ENCODE measurements at places on chromosomes 12 and 14.

- DNase-seq, result no peak
These were observed 74.9 kb downstream of the NTF3 start for GRCh38 chr12:5506821-5507231.

GRCh38 chr12:1185460-1186182, 194.6 kb downstream of the ERC1 start:
- no peak for DNase-seq

GRCh38 chr14:96224480-96225096, 19.9 kb downstream of the BDKRB2 start:
- no peak for DNase-seq

- no peak for DNase-seq
These were observed 41.6 kb downstream of the LRRC9 start for GRCh38 chr14:59961518-59962062.

DNA sequence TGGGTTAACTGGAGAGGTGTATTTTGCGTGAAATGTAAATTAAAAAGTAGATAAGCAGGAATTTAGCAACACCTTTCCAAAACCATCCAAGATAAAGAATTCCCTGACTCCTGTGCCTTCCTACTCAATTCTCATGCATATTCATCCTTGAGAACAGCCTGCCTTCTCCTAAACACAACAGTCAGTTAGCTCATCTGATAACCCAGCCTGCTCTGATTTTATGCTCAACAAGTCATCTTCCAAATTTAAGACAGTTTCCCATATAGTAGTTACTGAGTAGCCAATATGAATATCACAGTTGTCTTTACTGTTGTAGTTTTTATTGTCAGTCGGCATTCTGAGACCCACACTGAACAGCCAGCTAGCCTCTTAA, 27.1 kb downstream of the CPNE8 start:
- no peak for DNase-seq

- no peak for DNase-seq
These were observed 201.3 kb upstream of the FOXN3 start for GRCh38 chr14:89618330-89618708.

- peak; percentile 0 for DNase-seq
These were observed 55.8 kb downstream of the CMAS start for GRCh38 chr12:22101749-22102243.

GRCh38 chr12:49748800-49749199, 7.4 kb downstream of the TMBIM6 start:
- DNase-seq, result no peak

- DNase-seq, result no peak
These were observed 21.4 kb upstream of the FOXG1 start for GRCh38 chr14:28745176-28745575.

DNA sequence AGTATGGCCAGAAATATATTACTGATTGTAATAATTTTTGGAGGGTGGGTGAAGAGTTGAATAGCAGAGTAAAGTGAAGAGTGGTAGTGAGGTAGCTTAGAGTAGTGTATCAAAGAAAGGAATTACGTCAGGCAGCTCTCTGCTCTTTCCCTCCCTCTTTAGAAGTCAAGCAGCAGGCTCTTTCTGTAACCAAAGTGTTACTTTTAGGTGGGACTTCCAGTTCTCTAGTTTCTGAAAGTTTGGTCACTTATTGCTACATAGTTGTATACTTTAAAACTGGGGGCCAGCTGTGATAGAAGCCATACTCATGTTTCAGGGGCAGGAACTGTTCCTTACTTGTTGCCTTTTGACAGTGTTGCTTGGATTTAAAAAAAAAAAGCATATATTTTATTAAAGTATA, 30.6 kb downstream of the ATF7IP start:
- DNase-seq, result peak; percentile 62

DNA sequence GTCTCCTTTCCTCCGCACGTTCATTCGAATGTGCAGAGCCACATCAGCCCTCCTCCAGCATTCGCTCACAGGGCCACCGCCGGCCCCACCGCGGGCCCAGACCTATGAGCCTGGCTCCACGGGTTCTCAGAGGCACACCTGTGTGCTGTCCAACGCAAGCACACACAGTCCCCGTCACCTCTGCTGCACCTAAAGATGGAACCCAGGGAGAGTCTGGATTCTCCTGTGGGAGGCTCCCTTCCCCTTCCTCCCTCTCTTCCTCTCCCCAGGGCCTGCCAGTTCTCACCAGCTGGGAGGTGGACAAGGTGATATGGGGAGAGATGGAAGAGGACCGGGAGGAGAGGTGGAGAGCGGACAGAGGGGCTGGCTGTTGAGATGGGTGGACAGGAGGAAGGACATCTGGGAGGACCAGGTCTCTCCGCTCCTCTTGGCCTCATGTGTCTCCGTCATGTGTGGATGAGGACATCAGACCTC, 4.9 kb upstream of the AQP6 start:
- no peak for DNase-seq

DNA sequence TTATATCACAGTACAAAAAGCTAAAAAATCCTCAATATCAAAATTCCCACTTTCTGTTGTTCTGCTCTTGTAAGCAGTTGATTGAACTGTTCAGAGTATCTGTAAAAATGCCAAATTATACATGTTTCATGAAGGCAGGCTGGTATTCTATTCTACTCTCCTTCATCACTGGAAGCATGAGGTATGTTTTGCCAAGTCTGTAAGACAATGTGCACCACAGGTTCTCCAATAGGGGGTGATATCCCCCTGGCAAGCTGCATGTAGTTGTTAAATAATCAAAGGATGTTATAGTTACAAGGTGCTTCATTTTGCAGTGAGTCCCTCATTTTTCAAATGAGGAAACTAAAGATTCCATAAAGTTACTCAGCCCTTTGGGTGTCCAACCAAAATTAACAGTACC, 15.1 kb upstream of the NEK9 start:
- DNase-seq, result peak; percentile 52

- no peak for DNase-seq
These were observed 329.6 kb downstream of the TMTC2 start for GRCh38 chr12:83016218-83016835.

GRCh38 chr14:69048456-69048855, 69.4 kb upstream of the ACTN1 start:
- no peak for DNase-seq

GRCh38 chr14:44341116-44341515, 166.0 kb downstream of the FSCB start:
- no peak for DNase-seq

- DNase-seq, result peak; percentile 7
These were observed at the start of gene CLEC7A for GRCh38 chr12:10130042-10130441. Gene CLEC7A (minus strand): TSS chr12:10130199. CDS start chr12:10130082, 117 bp downstream.

DNA sequence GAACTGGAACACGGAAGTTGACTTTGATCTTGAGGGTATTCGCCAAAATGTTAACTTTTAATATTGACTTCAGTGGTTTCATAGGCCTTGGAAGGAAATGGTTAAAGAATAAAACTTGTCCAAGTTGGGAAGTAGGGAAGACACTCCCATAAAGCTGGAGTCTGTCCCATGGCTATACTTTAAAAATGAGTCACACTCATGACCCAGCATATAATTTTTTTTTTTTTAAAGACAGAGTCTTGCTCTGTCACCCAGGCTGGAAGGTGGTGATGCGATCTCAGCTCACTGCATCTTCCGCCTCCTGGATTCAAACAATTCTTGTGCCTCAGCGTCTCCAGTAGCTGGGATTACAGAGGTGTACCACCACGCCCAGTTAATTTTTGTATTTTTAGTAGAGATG, 19.6 kb downstream of the TMPRSS12 start:
- no peak for DNase-seq

GRCh38 chr14:80233470-80234089, 22.3 kb upstream of the DIO2 start:
- no peak for DNase-seq

DNA sequence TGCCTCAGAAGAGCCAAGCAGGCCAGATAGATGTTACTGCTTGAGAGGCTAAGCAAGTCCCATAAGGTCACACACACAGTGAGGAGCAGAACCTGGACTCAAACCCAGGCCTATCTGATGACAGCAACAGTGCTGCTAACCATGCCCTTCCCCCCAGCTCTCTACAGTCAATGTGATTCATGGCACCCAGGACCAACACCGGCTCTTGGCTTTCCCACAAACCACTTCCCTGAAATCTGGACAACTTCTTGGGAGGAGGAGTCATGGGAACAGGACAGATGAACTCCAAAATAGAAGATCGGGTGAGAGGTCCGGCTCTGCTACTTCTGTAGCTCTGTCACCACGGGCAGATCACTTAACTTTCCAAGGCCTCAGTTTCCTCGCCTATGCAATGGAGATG, 716 bp upstream of the PTGDR start:
- DNase-seq, result no peak

Data from CD4-positive, alpha-beta T cell treated with Interleukin-15 for 4 hours (primary cell).